ENCODE measurements at places on chromosomes 12 and 14. TPM values are rescaled to one million over a fixed set of nuclear protein-coding genes. Genes with fewer than 3 reads are reported as not detected.

The HOXC5 gene
- not detected for total RNA-seq

The KRT6C gene
- total RNA-seq = not detected

The SMARCD1 gene
- 30.4 TPM for total RNA-seq

The GPR135 gene
- 3.0 TPM for total RNA-seq

The RFX4 gene
- total RNA-seq = not detected

The TESPA1 gene
- not detected for total RNA-seq

The RNASE4 gene
- 15.8 TPM for total RNA-seq

The FAM90A1 gene
- 0.11 TPM for total RNA-seq

The DPY19L2 gene
- 4.2 TPM for total RNA-seq

The CISTR gene
- not detected for total RNA-seq

The NINJ2 gene
- 0.77 TPM for total RNA-seq

The RILPL1 gene
- 12.4 TPM for total RNA-seq

The PRH2 gene
- 0.50 TPM for total RNA-seq

The COCH gene
- 1.00 TPM for total RNA-seq

The TAS2R13 gene
- total RNA-seq = 1.5 TPM

The TBC1D30 gene
- 0.87 TPM for total RNA-seq

The NPC2 gene
- total RNA-seq = 312 TPM

The KLHL28 gene
- total RNA-seq = 13.2 TPM

Measured in uterine smooth muscle cell (primary cell).